ENCODE measurements at places on chromosomes 5 and 9.

GRCh38 chr9:92206488-92206887 lies 87.0 kb downstream of the IARS1 start:
- no peak for DNase-seq

- DNase-seq: no peak
These were observed 62.3 kb downstream of the PRRT1B start for GRCh38 chr9:131607591-131607990.

DNA sequence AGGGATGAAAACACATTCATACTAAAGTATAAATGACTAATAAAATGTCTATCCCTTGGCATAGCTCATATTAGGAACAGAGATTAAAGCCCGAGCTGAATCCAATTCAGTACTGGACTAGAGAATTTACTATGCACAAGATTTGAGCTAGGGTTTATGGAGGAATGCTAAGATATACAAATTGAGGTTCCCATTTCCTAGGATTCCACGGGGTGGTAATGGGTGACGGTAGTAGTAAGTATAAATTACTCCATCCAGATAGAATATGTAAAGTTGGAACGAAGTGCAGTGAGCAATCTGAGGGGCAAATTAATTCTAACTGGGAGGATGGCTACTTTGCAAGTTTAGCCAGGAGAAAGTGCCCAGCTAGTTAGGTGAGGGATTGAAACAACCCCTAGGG lies 156.5 kb downstream of the GAS1 start:
- DNase-seq: no peak

DNA sequence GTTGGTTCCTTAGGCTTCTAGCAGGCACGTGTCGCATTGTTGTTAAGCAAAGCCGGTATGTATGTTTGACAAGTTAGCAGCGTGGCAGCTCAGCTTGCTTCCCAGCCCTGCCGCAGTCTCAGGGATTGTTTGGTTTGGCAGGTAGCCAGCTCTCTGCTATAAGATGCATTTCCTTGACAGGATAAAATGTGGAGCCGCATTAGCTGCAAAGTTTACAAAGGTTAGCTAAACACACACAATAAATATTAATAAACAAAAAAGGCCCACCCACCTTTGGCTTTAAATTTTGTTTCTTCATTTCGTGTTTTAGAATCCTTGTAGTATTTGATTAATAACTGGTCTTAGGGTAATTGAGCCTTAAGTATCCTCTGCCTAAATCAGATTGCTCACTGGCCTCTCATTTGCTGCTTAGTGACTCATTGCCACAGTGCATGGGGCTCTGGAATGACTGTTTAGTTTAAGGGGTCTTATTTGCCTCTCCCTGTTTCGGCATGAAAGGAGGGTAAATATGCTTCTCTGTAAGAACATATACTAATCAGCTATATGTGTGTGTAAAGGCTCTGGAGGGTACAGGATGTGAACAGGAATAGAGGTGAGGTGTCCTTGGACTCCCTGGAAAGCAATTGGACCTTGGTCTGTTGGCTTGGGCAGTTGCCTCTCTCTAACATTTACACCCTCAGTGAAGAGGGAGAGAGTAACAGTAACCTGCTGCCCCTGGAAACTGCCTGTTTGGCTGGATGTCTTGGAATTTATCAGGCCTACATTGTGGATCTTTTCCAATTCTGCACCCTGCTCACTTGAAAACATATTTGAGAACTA lies 122.0 kb downstream of the GDNF start:
- peak; percentile 79 for DNase-seq

DNA sequence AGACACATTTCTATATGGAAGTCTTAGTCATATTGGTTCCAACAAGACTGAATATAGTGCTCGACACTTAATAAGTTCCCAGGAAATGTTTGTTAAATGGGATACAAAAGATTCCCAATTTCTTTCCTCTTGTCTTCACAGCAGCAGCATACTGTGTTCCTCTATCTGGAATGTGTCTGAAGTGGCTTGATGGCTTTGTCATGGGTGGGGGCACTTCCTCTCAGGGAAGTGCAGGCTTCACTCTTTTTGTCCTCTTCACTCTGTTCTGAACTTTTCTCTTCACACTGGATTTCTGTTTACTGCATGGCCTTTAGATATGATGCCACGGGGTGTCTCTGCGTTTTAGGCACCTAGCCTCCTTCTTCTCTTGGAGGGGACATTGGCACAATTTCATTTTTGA lies 127.7 kb upstream of the C9orf72 start:
- no peak for DNase-seq

- no peak for DNase-seq
These were observed 315.2 kb upstream of the ACO1 start for GRCh38 chr9:32069169-32069813.

All from muscle of back (tissue), 13 donors.